ENCODE measurements at places on chromosomes 2 and 18.

- no peak for DNase-seq
These were observed 53.4 kb downstream of the THADA start for GRCh38 chr2:43542285-43542933.

DNA sequence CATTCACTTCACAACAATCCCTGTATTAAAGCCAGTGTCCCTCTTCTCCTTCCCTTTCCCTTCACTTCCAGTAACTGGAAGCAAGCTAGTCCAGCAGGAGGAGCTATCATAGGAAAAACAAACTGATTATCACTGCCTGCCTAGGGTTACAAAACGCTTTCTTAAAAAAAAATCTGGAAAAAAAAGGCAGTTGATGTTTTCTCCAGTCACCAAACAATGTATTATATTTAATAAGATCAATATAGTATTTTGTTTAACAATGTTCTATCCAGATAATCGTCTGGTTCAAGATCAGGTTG, 78.8 kb upstream of the ITGB6 start:
- DNase-seq: no peak

- no peak for DNase-seq
These were observed 282.5 kb downstream of the SLC8A1 start for GRCh38 chr2:40169430-40169829.

DNA sequence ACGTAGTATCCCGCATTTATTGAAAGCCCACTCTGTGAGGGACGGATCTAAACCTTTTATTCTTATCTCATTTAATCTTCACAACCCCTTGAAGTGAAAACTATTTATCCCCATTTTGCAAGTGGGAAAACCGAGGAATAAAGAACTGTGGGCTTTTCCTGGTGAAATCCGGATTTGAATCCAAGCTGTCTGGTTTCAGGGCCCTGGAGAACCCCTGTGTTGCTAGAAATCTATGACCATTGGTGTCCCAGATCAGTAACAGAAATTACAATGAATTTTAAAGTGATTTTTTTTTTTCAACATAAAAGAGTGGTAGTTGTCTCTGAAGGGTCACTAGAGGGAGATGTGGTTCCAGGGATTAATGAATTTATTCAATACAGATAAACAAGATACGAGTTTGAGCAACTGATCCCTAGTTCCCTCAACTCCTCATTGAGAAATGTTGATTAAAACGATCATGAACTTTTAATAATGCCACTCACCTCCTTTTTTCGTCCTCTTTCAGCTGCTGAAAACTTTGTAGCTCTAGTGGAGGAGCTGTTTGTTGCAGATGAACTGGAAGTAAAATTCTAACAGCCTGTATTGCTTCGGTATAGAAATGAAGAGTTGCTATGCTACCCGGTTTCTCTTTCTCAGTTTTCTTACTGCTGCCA, 940 bp downstream of the XRCC5 start:
- DNase-seq: peak; percentile 60

DNA sequence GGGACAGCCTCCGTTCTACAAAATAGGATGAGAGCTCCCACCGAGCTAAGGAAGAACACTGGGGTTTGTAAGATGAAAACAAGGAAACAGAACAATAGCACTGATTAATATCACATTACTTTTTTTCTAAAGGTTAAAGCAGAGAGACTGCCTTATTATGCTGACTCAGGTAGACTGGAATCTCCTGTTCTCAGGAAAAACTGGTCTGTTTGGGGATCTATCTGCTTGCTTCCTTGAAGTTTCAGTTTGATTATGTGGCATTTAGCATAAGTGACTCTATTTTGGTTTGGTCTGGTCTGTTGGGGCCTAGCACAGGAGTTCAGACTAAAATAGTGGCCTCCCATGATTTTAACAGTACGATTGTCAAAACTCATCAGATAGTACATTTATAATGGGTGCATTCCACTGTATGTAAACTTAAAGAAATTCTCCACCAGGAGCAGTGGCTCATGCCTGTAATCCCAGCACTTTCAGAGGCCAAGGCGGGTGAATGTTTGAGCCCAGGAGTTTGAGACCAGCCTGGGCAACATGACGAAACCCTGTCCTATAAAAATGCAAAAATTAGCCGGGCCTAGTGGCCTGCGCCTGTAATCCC, 64.1 kb upstream of the NDUFV2 start:
- DNase-seq: no peak

DNA sequence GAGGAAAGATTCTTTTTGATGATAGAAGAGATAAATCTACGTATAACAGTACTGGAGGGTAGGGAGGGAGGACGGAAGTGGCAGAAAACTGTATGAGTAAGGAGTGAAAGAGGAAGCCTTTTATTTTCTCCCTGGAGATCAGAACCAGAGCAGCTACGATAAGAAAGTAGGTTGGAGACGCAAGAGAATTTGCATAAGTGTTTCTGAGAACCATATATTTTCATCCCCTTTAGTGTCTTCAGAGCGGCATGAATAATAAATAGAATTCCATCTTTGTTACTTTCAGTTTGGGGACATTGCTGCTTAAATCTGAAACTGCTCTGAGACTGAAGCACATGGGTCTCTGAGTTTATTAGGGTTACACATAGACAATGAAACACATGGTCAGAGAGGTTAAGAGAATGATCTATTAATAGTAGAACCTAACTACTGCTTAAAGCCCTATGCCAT, 230.2 kb upstream of the TNP1 start:
- DNase-seq: peak; percentile 34

DNA sequence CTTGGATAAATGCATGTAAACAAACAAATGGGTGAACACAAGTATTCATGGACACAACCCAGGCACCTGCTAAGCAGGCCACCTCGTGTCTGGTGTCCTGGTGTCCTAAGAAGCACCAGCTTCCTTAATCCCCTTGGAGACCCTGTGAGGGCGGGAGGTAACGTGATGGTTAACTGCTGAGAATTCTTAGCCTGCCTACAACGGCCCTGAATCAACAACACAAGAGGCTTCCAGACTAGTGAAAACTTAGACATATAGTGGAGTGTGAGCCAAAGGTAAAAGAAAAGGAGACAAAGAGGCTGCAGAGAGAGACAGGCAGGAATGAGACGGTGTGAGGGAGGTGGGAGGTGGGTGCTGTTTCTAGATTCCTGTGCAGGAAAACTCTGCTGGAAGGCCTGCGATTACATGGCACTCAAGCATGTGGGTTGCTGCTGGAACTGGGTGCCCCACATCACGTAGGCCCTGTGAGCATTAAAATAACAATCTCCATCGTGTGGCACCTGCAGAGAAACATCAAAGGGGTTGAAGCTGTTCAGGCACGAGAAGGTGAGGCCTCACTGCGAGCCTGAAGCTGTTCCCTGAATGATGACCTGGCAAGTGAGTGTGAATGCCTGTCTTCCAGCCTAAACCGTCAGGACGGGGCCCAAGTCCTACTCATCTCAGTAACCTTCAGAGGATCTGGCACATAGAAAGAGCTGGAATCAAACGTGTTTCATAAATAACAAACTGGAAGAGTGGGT, 64.2 kb downstream of the RPL37A start:
- no peak for DNase-seq

- no peak for DNase-seq
These were observed 79.0 kb upstream of the PROKR1 start for GRCh38 chr2:68564426-68564825.

DNA sequence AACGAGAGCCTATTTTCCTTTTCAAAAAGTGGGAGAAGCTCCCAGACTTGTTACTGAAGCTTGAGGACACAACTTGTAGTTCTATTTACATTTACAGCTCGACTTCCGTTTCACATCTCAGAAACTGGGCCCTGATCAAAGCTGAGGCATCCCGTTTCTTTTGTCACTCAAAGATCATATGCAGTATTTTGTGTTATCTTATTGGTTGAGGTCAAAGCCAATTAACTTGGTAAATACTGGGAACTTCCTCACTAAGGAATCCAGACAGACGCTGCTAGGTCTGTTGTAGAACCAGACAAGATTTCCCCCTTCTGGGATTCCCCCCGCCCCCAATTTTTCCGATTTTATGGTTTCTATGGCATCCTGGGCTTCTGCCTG, 50.3 kb downstream of the TSN start:
- no peak for DNase-seq

GRCh38 chr2:15230599-15231192, 330.4 kb downstream of the NBAS start:
- DNase-seq: no peak

DNA sequence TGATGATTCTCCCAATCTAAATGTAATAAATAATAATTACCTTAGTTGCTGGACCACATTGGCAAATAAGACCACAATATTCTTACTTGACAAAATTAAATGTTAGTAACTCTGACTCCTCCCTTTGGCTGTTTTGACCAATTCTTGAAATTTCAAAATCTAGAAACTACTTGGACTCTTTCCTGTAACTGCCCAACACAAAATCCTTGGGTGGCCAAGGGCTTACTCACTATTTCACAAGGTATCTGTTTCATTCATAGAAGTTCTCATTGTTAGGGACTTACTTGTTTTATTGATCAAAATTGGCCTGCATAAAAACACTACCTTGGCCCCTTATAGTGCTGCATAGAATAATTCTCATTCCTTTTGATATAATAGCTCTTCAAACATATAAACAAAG, 19.4 kb downstream of the CDH20 start:
- DNase-seq: no peak

DNA sequence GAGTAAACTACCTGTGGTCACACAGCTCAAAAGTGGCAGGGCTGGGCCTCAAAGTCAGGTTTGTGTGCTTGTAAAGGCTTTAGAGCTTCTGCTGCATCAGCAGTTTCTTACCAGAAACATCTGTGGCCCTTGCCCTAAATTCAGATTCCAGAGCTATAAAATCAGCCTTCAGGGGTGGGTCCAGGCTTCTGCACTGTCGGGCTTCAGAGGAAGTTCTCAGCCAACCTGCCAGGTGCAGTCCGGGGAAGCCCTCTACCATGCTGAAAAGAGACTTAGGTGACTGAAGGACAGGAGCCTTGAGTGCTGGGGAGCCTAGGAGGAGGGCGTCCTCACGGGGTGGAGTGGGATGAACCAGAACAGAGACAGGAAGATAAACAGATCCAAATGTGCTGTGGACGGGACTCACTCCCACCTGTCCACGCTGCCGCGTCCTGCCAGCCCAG, 69.9 kb upstream of the HS6ST1 start:
- DNase-seq: no peak

- DNase-seq: peak; percentile 68
These were observed 34.5 kb upstream of the STPG4 start for GRCh38 chr2:47189635-47190034.

GRCh38 chr2:116680256-116680936, 1134.1 kb upstream of the DDX18 start:
- DNase-seq: no peak

DNA sequence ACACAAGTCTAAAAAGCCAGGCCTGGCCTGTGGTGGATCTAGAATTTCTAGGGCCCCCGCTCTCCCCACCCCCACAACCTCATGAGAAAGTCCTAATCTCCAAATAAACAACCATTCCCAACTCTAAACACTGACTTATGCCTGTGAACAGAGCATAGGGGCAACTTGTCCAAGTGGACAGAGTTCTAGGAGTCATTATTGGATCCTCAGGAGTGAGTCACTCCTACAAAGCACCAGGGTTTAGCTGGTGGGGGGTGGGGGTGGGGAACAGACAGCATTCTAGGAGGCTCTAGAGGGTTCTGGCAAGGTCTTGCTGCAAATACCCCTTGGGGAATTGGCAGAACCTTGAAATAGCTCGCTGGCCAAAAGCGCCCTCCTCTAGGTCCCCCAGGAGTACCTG, 83.3 kb downstream of the ZCCHC2 start:
- no peak for DNase-seq

GRCh38 chr2:204776781-204777559, 231.7 kb downstream of the PARD3B start:
- no peak for DNase-seq

DNA sequence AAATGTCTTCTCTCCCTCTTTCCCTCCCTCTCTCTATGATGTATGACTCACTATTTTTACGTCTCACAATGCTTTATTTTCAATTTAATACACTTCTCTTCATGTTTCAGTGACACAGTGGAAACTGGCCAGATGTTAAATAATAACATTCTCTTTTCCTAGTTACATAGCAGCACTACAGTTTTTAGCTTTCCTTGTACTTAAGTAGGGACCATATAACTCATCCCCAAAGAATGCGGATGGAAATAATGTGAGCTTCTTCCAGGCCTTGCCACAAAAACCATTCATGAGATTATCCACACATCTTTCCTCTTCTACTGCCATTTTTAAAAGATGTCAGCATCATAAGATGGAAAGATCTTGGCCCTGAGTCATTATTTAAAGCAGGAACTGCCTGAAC, 789.4 kb downstream of the LRP1B start:
- DNase-seq: no peak

GRCh38 chr18:35005963-35006577, 35.1 kb upstream of the MAPRE2 start:
- DNase-seq: peak; percentile 26

- DNase-seq: peak; percentile 0
These were observed 6.8 kb upstream of the DNAJB2 start for GRCh38 chr2:219272356-219272755.

DNA sequence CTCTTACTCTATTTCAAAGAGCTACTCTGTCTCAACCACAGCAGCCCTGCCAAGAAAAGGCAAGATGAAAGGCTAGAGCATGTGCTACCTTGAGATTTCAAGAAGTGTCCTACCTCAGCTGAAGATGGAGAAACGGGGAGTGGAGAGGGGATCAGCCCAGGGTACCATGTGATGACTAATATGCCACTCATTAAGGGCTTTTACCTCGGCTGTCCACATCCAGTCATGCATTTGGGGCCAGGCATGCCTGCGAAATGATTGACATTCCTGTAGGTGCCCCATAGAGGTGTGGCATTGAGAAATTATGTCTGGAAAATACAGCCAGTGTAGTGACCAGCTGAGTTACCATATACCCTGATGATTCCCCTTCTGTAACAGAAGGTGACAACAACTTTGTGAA, 96.1 kb downstream of the NRP2 start:
- no peak for DNase-seq

Measured in kidney (tissue), 22 donors.